ENCODE measurements at places on chromosomes 5 and 9.

DNA sequence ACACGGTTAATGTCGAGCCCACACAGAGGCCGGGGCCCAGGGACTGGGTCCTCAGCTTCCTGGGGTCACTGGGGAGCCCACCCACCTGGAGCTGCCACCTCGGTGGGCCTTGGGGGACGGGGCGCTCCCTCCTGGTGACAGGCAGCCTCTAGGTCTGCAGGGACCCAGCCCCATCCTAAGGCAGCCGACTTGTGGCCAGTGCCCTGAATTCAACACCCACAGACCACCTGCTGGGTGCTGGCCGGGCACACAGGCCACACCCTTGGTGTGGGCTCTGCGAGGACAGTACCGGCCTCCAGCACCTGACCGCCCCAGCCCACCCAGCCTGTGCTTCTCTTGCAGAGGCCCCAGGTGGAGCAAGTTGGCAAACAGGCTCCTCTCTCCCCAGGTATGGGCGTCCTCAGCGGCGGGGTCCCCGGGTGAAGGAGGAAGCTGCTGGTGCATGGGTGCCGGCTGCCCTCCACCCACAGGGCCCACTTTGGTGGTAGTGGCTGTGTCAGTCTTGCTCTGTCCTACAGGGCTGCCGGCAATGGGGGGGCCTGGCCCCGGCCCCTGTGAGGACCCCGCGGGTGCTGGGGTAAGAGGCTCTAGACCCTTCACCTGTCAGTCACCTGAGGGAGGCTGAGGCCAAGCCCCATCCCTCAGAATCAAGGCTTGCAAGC is 8.3 kb downstream of the ENTPD8 start:
- no peak for DNase-seq

GRCh38 chr9:126885131-126885641 is 24.7 kb downstream of the ZBTB34 start:
- no peak for DNase-seq

- DNase-seq = no peak
Measured at GRCh38 chr9:130694205-130694604, 625 bp downstream of the EXOSC2 start.

DNA sequence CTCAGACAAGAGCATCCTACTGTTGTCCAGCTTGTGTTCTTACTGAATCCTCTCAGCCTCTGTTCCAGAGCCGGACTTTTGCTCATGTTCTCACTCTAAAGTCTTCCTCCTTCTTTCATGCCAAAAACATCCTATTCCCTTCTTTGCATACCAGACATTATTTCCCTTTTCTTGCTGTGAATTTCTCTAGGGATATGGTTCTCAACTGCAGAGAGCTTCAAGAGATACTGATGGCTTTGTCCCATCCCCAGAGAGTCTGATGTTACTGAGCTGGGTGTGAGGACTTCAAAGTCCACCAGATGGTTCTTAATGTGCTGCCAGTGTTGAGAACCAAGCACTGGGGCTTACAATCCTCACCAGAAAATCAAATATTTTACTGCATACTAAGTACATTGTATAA is 98.6 kb upstream of the FER start:
- DNase-seq = no peak

GRCh38 chr5:138438724-138439476 is at the start of gene REEP2:
TSS of gene REEP2 (plus strand) at chr5:138439057. CDS start at chr5:138439209, 152 bp downstream.
- peak; percentile 38 for DNase-seq

GRCh38 chr9:22512495-22512894 is 65.9 kb downstream of the DMRTA1 start:
- DNase-seq = no peak

DNA sequence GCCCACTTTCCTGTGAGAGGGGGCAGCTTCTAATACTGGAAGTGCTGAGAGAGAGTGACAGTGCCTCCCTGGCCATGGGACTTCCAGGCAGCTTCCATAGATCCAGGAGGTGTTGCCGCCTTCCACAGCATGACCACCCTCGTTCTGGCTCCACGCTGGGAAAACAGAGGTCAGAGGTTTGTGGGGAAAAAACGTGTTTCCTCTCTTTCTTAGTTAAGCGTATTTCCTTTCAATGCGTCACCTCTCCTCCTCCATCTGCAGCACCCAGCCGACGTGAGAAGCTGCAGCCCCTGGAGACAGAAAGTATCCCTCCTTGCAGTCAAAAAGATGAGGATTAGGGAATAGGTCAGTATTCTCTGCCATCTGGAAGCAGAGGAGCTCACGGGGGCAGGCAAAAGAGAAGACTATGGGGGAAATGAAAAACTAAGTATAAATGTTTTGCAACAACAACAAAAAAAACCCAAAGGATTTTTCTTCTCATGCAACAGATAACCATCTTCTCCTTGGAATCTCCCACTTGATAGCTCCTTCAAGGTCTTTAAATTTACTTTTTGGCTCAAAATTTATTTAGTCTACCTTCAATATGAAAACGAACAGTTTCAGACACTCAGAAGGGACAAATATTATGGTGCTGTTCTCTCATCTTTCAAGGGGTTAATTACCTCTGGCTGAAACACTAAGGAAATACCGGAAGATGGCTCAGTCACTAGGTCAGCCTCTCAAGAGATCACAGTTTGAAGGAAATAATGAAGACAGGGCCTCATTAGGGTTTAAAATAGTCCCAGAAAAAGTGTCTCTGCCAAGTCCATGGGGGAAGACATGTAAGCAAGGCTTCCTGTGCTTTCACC is 38.0 kb downstream of the MTMR12 start:
- no peak for DNase-seq

DNA sequence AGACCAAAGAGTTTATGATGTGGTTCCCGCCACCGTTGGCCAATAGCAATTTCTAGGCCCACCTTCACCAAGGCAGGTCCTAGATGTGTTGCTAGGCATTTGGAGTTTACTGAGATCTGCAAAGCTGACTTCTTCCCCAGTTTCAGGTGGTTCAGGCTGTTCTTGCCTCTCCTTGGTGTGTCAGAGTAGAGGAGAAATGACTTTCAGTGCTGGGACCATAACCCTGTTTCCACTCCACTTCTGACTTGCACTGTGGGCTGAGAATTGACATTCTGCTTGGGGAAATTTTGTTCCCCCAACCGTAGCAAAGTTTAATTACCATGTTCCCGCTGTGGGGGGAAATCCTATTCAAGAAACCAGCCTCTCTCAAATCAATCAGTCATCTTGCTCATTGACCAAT is 128.0 kb upstream of the GABRP start:
- DNase-seq = no peak

DNA sequence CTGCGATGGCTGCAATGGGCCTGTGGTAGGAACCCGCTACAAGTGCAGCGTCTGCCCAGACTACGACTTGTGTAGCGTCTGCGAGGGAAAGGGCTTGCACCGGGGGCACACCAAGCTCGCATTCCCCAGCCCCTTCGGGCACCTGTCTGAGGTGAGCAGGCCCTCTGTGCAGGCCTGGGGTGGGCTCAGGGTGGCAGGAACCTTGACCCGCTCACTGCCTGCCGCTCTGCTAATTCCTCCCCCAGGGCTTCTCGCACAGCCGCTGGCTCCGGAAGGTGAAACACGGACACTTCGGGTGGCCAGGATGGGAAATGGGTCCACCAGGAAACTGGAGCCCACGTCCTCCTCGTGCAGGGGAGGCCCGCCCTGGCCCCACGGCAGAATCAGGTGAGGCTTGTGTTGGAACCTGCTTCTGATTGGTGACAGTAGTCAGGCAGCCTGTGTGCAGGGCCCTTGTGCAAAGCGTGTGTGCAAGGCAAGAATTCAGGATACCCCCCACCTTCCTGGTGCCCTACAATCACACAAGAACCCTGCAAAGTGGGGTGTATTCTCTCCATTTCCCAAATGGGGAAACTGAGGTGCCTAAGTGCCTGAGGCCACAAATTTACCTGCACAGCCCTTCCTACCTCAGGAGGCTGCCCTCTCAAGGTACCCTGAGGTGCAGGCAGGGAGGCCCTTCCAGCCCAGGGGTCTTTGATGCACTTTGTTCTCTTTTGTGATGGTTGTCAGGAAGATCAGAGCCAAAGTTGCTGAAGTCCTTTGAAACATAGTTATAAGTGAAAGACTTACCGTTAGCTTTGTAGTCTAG is 3.4 kb downstream of the SQSTM1 start:
- DNase-seq = no peak

- DNase-seq = no peak
Measured at GRCh38 chr5:156936972-156937371, 26.1 kb downstream of the TIMD4 start.

DNA sequence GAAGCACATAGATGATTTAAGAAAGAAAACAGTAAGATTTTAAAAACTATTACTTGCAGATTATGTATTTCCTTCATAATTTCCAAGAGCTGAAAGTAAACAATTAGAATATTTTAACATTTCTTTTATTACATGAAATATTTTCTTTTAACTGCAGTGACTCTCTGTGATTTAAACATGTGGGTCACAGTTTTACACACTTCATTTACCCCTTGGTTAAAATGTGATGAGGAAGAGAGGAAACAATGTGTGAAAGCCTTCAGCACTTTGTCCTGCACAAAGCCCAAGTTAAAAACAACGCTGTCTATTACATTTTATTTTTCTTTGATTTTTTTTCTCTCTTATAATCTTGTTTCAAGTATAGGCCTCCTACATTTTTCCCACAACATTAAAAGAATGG is 801.3 kb downstream of the CDH12 start:
- no peak for DNase-seq

GRCh38 chr5:2921651-2922050 is 170.2 kb upstream of the IRX2 start:
- DNase-seq = no peak

- no peak for DNase-seq
Measured at GRCh38 chr9:124010665-124011321, 775 bp upstream of the LHX2 start.

DNA sequence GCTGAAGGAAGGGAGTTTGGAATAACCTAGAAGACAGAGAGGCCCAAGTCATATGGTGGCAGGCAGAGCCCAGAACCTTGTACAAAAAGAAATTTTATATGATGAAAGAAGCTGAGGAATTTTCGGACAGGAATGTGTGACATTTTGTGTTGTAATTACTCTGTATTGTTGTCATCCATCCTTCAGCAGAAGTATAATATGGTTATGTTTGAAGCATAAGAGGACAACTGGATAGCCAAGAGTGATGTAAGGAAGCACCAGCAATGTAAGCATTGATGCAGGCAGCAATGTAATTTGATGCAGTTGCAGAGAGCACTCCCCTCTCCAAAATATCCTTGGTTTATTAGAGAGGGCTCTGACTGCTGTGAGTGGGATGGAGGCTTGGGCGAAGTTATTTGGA is 19.1 kb upstream of the SNX2 start:
- DNase-seq = no peak

- no peak for DNase-seq
Measured at GRCh38 chr9:128321879-128322403, 306 bp downstream of the TRUB2 start.

- no peak for DNase-seq
Measured at GRCh38 chr5:144567421-144567780, 396.7 kb downstream of the KCTD16 start.

GRCh38 chr9:12785260-12785770 is 10.5 kb downstream of the LURAP1L start:
- DNase-seq = no peak

DNA sequence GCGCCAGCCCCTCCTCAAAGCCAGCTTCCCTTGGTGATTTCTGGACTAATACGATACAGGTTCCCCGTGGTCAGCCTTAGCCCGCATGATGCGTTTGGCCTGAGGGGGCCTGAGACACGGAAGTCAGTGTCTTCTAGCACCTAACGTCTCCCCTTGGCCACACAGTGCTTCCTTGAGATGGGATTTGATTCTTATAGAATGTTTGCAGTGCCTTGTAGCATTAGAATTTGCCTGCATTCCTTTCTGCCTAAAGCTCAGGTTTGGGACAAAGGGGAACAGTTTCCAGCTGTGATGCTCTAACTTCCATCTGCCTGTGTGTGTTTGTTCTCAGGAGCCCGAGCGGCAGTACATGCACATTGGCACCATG is 34.4 kb downstream of the CFAP90 start:
- DNase-seq = no peak

GRCh38 chr5:65441800-65442199 is 39.9 kb downstream of the ADAMTS6 start:
- no peak for DNase-seq

- DNase-seq = no peak
Measured at GRCh38 chr9:35560625-35561337, 44.3 kb upstream of the TESK1 start.

DNA sequence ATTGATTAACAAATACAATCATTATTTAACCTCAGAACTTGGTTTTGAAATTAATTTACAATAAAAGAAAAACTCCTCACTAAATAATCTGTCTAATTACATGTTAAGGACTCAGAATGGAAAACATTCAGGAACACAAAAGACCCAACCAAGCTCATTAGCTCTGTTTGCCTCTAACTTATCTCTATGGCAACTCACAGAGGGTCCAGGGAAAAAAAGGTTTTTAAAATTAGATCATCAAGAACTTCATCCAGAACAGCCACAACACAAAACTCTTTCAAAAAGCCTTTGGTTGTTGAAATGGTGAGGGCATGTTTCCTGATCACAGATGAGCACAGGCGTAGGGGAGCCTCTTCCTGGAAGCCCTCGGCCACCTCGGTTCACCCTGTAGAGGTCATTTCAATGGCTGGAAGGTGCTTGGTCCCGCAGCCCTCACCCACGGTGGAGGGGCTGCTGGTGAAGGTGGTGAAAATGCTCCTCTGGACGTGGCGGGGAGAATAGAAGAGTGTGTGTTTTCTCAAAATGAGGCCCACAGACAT is 17.2 kb upstream of the TCF7 start:
- DNase-seq = no peak

GRCh38 chr5:139690803-139691629 is 42.9 kb downstream of the CXXC5 start:
- no peak for DNase-seq

GRCh38 chr9:131642496-131643083 is 97.3 kb downstream of the PRRT1B start:
- DNase-seq = no peak

DNA sequence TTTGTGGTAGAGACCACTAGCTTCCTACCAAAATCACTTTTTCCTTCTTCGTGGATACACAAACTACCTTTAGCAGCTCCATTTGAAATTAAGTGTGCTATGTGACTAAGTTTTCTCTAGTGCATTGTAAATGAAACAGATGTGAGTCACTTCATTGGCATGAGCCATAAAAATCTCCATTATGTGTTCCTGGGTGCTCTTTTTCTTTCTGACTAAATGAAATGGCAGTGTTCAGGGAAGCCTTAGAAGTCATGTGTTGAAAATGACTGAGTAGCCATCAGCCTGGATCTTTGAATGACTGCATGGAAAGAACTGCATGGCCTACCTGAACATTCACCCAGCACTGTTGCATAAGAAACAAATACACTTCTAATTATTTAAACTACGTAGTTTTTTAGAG is 107.9 kb downstream of the NDUFAF2 start:
- DNase-seq = no peak

GRCh38 chr5:60403343-60404006 is 296.5 kb downstream of the DEPDC1B start:
- no peak for DNase-seq

Data from activated CD4-positive, alpha-beta T cell treated with anti-CD3 and anti-CD28 coated beads for 1 hour (primary cell).